Activated CD4-positive, CD25-positive, alpha-beta regulatory T cell (primary cell): ENCODE measurements at places on chromosomes 4 and X.

GRCh38 chr4:152459326-152459725 is 76.6 kb downstream of the FBXW7 start:
- DNase-seq: no peak

GRCh38 chr4:126799971-126800574 is 832.7 kb upstream of the INTU start:
- no peak for DNase-seq

GRCh38 chrX:123859409-123859845 is 426 bp upstream of the XIAP start:
- DNase-seq: peak; percentile 36

DNA sequence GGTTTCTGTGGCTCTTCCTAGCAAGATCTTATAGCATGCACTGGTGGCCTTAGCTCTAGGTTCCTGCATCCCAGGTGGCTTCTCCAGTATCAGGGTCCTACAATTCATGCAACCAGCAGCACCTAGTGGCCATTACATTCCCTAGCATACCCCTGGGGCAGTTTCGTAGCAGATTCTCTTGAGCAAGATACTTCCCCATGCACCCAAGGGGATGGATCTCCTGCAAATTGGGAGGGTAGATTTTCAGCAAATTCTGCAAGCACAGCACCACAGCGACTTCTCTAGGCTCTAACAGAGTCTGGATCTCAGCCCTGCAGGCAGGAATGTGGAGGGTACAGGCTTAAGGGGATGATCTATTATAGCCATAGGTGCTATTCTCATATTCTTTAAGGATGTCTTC is 13.1 kb upstream of the SLC9B1 start:
- no peak for DNase-seq

DNA sequence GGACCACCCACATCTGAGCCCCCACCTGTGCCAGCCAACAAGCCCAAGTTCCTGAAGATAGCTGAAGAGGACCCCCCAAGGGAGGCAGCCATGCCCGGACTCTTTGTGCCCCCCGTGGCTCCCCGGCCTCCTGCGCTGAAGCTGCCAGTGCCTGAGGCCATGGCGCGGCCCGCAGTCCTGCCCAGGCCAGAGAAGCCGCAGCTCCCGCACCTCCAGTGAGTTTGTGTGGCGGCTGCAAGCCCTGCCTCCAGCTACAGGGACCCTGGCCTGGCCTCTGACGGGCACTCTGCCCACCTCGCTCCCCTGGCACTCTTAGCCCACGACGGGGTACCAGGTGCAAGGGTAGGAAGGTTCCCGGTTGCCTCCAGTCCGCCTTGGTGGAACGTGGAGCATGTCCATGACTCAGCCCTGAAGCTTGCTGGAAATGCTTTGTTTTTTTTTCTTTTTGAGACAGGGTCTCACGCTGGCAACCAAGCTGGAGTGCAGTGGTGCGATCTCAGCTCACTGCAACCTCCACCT is 13.7 kb upstream of the ADD1 start:
- DNase-seq: no peak

DNA sequence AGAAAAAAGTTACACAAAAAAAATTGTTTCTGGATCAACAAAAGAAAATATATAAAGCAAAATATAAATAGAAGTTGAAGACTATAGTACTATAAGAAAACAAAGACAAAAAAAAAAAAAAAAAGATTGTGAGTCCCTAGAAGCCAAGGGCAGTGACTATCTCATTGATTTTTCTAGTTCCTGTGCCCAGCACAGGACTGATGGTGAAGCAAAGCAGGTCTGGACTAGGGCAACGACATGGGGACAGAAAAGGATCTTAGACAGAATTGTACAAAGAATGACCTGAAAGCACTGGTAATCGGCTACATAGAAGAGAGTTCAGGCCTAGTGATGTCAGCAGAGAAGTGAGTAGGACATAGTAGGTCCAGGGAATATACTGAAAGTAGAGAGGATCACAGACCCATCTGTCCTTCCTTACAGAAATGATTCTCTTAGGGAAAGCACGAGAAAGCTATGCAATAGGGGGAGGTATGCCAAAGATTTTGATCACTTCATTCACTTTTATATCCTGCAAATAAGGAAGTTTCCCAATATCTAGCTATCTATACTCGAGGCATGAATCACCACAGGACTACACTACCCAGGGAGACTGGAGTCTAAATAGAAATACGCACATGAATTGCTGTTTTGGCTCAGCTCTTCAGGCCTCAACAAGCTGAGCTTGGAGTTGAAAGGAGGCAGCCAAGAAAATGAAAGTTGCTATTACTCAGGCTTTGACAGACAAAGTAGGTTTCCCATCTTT is 230.9 kb upstream of the GPC4 start:
- DNase-seq: no peak

DNA sequence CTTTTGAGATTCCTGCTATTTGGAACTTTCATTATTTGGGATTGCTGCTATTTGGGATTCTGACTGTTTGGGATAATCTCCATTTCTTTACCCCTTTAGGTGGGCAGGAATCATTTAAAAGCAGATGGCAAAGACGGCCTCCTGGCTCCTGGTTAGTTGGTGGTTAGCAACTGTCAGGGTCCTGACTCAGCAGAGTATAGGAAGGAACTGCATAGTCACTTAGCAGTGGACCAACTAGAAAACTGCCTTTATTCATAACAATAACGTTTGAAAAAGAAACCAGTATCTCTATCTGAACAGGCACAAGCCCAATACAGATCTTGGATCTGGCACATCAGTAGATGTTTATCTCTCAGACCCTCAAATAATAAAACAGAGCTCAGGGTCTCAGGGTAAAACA is 469.7 kb upstream of the FGF16 start:
- no peak for DNase-seq

- DNase-seq: no peak
Measured at GRCh38 chrX:50721764-50722521, 92.1 kb downstream of the SHROOM4 start.

GRCh38 chrX:121014826-121015225 is 29.3 kb upstream of the CT47A1 start:
- no peak for DNase-seq

- no peak for DNase-seq
Measured at GRCh38 chr4:24910499-24910898, 2.3 kb downstream of the CCDC149 start.

- DNase-seq: no peak
Measured at GRCh38 chr4:12041828-12042227, 613.1 kb upstream of the HS3ST1 start.

DNA sequence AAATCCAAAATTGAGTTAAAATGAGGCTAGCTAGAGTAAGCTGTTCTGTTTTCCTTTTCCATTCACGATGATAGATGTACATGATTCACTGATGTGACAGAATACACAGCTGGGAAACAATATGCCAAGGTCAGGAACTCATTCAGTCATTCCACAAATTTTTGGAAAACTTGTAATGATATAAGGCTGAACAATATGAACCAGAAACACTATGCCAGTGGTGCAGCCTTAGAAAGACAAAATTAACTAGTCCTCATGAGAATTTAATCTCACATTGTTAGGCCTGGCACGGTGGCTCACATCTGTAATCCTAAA is 50.0 kb upstream of the NDST3 start:
- no peak for DNase-seq

GRCh38 chr4:172983014-172983413 is 185.6 kb upstream of the GALNT7 start:
- no peak for DNase-seq

GRCh38 chrX:49133759-49134158 is 10.2 kb upstream of the GPKOW start:
- DNase-seq: no peak

- DNase-seq: no peak
Measured at GRCh38 chr4:147530723-147531122, 49.8 kb downstream of the EDNRA start.

GRCh38 chr4:151538963-151539362 is 130.0 kb downstream of the FHIP1A start:
- DNase-seq: no peak

- no peak for DNase-seq
Measured at GRCh38 chr4:173398220-173398619, 696 bp downstream of the SCRG1 start.

DNA sequence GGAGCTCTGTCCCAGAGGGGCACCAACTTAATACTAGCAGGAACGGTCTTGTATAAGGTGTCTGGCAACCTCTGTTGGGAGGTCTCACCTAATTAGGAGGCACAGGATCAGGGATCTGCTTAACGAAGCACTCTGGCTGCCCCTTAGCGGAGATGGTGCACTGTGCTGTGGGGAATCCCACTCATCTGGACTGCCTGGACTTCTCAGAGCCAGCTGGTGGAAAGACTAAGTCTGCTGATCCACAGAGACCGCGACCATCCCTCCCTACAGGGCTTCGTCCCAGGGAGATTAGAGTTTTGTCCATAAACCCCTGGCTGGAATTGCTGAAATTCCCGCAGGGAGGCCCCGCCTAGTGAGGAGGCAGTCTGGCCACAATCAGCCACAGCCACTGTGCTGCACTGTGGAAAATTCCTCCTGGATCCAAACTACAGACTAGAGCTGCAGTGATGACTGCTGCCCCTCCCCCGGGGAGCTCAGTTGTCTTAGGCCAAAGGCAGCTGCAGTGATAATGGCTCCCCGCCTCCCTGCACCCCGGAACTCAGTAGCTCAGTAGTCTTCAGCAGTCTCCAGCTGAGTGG is 22.0 kb upstream of the ZCCHC4 start:
- no peak for DNase-seq

DNA sequence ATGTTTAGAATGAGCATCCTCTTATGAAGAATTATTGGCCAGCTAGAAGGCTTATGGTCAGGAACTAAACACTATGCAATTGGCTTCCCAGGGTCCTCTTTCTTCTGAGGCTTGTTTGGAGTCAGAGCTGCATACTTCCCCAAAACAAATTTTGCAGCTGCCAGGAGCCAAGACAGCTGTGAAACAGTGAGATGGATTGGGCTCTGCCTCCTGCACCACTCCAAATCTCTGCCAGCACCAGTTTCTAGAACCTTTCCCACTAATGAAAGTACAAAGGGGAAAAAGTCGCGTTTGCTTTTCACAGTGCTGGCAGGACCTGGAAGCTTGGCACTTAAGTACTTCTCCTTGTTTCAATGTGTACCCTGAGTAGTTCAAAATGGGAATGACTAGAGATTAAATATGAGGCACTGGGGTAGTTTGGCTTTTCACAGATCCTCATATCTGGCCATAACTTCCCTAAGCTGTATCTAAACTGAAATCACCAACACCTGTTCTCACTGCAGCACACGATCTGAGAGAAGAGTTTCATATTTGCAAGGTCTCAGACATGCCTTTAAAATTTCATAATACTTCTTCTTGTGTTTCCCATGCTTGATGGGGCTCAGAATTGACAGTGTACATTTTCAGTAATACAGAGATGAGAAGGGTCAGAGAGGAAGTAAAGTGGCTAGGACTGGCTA is 20.7 kb upstream of the AR start:
- no peak for DNase-seq

GRCh38 chrX:10124506-10125247 is 32.1 kb upstream of the CLCN4 start:
- DNase-seq: no peak

DNA sequence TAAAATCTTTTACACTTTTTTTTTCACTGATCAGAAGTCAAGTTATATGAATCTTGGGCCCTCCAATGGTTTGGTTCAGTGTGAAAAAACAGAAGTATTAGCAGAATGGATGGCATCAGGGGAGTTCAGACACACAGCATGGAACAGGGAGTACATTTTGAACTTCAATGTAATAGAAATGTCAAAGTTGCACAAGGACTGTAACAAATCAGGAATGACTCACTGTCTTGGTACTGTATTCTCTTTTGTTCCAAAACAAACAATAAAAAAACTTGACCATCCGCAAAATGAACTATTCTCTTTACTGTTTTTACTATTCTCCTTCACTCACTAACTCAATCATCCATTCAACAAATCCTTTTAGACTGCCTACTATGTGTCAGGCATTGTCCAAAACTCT is 401.0 kb downstream of the FSTL5 start:
- no peak for DNase-seq

DNA sequence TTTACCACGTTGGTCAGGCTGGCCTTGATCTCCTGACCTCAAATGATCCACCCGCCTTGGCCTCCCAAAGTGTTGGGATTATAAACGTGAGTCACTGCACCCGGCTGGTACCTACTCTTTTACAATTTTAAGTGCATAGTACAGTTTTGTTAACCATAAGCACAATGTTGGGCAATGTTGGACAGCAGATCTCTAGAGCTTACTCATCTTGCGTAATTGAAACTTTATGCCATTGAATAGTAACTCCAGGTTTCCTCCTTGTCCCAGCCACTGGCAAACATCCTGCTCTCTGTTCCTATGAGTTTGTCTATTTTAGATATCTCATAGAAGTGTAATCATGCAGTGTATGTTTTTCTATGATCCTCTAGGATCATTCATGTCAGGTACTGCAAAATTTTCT is 9.3 kb upstream of the CPE start:
- DNase-seq: no peak

- no peak for DNase-seq
Measured at GRCh38 chrX:154541896-154542722, 4.5 kb downstream of the G6PD start.

- DNase-seq: no peak
Measured at GRCh38 chr4:27005501-27005900, 144.9 kb downstream of the STIM2 start.

DNA sequence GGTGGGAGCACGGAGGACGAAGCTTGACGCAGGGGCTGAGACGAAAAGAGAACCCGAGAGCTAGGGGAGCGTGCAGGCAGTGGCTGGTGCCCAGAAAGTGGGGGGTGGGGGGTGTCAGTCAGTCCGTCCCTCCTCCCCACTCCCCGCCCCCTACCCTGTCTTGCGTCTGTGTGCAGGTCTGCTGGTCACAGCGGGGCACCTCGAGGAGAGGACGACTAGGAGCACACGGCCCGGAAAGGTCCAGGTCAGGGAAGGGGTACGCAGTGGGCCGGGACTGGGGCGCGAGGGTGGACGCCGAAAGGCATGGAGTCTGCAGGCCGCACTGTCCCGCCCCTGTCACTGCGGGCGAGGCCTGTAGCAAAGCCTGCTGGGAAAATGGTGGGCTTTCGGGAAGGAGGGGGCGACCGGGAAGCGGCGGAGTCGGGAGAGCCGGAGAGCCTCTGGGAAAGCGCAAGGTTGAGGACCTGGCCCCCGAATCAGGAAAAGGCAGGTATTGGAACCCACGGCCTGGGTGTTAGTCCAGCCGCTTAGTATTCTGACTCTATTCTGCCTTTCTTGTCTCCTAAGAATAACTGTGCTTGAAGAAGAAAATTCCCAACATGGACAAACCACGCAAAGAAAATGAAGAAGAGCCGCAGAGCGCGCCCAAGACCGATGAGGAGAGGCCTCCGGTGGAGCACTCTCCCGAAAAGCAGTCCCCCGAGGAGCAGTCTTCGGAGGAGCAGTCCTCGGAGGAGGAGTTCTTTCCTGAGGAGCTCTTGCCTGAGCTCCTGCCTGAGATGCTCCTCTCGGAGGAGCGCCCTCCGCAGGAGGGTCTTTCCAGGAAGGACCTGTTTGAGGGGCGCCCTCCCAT is 769 bp downstream of the TCEAL1 start:
- DNase-seq: no peak

GRCh38 chr4:137896221-137896737 is 345.9 kb downstream of the SLC7A11 start:
- DNase-seq: no peak

GRCh38 chrX:154750301-154751202 is at the start of gene GAB3:
Gene GAB3, minus strand, starts transcription at chrX:154751077. Its CDS starts 52 bp downstream, at chrX:154751025.
- peak; percentile 4 for DNase-seq

- DNase-seq: no peak
Measured at GRCh38 chr4:11408233-11408967, 20.3 kb downstream of the HS3ST1 start.
